ENCODE measurements at places on chromosomes 16 and 17.

DNA sequence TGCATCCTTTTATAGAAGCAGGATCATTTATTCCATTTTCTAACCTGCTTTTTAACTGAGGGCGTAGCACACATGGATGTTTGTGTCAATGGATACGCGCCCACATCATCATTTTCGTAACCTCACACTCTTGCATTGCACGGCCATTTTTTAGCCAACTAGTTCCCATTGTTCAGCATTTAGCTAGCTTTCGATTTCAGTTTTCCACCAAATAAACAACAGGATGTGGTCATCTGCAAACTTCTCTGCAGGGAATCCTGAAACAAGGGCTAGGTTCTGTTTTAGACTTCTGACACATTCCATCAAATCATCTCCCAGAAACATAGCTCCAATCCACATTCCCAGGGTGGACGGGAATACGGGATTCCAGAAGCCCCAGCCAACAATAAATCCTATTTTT is 6.4 kb downstream of the CYB561 start:
- DNase-seq: no peak

DNA sequence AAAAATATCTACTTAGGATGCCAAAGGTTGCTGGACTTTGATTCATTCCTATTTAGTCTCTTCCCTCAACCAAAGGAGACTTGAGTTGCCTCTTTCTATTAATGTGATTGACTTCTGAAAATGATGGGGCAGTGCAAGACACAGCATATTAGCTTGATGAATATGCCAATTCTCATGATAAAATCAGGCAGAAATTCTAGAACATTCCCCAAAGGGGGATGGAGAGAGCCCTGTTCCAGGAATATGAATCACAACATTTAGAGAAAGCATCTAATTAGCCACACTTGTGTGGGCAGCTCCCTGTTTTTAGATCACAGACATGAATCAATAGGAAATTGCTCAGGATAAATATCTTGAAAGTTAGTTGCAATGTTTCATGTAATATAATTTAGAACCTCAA is 584.0 kb upstream of the CDH8 start:
- no peak for DNase-seq

DNA sequence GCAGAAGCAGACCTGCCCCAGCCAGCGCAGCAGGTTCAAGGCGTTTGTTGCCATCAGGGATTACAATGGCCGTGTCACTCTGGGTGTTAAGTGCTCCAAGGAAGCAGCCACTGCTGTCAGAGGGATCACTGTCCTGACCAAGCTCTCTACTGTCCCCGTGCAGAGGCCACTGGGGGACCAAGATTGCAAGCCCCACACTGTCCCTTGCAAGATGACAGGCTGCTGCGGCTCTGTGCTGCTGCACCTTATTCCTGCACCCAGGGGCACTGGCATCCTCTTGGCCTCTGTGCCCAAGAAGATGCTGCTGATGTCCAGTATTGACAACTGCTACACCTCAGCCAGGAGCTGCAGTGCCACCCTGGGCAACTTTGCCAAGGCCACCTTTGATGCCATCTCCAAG is 27.7 kb downstream of the ATPAF2 start:
- DNase-seq: no peak

DNA sequence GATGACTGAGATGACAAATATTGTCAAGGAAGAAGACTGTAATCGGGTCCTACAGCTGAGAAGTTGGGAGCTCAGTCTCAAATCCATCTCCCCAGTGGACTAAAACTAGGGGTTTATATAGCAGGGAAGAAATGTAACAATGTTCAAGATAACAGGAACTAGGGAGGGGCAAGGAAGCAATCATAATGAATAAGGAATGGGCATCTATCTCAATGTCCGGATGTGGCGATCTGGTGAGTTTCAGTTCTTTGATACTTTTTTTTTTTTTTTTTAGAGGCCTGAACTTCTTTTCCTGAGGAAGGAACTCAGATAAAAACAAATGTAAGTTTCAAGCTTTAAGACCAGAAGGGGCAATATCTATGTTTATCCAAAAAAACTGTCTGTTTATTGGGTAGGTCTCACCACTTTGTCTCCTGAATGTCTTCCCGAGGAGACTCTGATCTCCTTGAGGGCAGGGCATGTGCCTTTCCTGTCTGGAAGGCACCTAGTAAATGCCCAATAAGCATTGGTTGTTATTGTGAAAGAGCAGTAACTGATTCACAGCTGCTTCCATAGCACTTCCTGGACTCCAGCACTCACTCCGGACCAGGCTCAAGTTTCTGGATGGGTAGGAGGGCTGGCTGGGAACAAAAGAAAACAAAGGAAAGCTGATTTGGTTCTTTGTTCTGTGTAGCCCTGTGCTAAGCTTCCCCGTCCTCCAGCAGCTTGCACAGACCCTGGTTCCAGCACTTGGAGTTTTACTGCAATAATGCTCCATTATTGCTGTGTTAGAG is 51.9 kb downstream of the MEOX1 start:
- DNase-seq: no peak

- DNase-seq: peak; percentile 45
These were observed 20.7 kb upstream of the GLG1 start for GRCh38 chr16:74627506-74628220.

DNA sequence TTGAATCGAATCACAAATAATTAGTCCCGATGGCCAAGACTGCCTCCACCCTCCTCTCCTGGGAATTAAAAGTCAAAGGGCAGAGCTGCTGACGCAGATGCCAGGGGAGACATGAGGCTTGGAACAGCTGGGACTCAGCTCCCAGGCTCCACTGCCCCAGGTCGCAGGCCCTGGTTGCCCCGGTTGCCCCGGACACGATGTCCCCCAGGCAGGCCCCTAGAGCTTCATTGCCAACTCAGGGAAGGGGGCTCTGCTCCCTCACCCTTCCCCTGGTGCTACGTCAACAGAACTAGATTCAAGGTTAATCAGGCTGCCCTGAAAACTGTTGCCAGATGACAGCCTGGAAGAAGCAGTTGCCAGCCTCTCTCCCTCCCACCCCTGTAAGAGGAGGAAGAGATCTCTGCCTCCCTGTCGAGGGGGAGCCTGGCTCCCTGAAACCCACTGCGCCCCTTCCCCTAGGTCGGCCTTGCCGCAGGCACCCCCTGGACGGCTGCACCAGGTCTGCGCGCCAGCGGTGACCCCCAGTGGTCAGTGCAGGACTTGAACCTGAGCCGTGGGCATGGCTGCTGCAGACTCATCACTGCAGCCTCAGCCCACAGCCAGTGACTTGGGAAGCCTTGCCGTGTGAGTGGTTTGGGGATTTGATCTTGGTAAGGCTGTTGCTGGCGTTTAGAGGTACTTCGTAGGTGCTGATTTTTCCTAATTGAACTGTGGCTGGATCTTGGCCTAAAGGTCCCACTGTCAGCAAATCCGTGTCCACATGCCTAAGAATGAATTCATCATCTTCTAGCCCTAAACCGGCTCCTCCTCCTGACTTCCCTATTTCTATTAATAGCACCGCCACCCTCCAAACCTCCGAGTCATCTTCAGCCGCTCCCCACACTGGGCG is 84.1 kb upstream of the TOB1 start:
- peak; percentile 77 for DNase-seq

DNA sequence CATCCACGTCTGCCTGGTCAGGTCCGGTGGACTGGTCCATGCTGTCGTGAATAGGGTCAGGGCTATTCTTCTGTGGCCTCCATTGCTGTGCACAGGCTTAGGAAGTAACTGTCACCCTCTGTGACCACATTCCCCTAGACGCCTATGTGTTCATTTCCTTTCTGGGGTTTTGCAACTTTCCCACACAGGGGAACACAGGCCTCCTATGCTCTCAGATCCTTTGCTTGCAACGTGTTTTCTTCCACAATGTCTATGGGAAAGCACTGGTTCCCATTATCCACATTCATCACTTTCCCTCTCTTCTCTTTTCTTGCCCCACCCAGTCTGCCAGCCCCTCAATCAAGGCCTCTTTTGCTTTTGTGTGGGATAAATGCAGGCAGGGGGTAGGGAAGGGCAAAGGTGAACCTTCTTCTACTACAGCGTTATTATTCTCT is 43.2 kb upstream of the DNAJA2 start:
- DNase-seq: no peak

DNA sequence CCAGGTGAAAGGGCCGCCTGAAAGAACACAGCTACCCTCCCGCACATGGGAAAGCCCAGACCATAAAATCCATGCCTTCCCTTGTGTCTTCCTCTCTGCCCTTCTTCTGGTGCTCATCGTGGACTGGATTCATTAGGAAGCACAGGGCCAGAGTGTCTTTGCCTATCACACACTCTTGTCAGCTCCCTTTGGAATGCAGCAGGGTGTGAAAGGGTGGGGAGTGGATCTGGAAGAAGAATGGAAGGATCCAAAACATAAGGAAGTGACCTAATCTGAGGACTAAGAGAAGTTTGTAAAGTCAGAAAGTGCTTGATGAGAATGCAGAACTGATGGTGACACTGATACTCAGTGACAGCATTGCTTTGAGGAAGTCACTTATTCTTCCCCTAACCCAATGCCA is 1147.3 kb upstream of the GOT2 start:
- no peak for DNase-seq

GRCh38 chr16:12530302-12530701 is 273.4 kb downstream of the CPPED1 start:
- no peak for DNase-seq

DNA sequence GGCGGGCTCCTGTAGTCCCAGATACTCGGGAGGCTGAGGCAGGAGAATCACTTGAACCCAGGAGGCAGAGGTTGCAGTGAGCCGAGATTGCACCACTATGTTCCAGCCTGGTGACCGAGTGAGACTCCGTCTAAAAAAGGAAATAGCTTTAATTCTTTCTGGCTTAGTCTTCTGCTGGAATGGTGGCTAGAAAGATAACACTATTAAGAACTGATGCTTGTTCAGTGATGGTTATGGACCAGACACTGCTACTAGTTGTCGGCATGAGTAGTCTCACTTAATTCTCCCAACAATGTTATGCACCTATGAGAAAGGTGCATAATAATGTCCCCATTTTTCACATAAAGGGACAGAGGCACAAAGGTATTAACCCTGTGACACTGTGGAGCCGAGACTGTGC is 188.7 kb downstream of the HS3ST3A1 start:
- no peak for DNase-seq

DNA sequence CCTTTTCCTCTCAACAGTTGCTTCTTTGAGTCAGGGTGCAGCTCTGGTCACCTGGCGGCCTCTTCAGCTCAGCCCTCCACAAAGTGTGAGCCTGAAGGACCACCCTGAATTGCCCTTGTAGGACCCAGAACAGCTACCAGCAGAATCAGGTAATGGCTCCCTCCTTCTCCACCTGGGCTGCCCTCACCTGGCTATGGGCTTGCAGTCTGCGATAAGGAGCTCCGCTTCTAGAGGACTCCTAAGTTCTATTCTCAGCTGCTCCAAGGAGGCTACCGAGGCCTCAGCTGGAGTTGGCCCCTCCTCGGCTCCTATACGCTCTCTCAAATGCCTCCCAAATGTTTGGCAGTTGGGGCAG is 13.4 kb downstream of the SMIM5 start:
- no peak for DNase-seq

- no peak for DNase-seq
These were observed 9.8 kb upstream of the SMIM5 start for GRCh38 chr17:75623386-75623785.

DNA sequence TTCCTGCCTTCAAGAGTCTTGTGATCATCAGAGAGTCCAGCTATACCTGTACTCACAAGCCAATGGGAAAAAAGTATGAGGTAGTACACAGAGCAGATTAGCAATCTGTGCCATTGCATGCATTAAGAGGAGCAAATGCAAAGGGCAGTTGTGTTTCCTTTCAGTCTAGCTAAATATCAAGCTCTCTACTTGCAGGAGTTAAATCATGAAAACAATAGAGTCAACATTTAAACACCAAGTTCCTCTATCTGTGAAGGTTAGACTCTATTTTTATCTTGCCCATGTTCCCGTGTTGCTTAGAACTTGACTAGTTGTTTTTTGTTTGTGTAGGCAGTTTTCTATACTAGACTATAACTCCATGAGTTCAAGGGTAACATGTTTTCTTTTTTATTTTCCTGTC is 4.7 kb upstream of the FAM20A start:
- DNase-seq: no peak

GRCh38 chr17:2028737-2029136 is 1.2 kb upstream of the DPH1 start:
- no peak for DNase-seq

GRCh38 chr16:8571061-8571596 is 19.2 kb downstream of the TMEM114 start:
- no peak for DNase-seq

GRCh38 chr16:88870608-88871348 is 4.3 kb upstream of the PABPN1L start:
- DNase-seq: no peak

- no peak for DNase-seq
These were observed 29.4 kb downstream of the C16orf87 start for GRCh38 chr16:46801428-46802049.

GRCh38 chr17:40726919-40727318 is 23.4 kb upstream of the KRT24 start:
- DNase-seq: no peak

DNA sequence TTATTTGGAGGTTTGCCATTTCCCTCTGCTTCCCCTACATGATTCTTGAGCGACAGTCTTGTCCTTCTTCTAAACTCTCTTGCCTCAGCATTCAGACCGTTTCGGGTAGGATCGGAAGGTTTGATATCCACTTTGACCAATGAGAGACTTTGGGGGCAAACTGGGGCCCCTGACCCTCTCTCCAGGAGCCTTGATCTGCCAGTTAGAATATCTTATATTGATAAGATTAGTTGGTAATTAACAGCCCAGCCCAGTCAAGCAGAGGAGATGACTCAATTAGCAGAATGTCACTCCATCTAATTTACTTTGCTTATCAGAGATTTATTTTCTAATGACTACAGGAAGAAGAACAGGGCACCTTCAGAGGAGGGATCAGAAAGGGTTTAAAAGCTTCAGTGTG is 532.8 kb downstream of the XYLT1 start:
- no peak for DNase-seq

- peak; percentile 97 for DNase-seq
These were observed at the start of gene CEP112 for GRCh38 chr17:66191593-66192377. Gene CEP112 (minus strand): TSS chr17:66192133.

All from activated CD8-positive, alpha-beta memory T cell treated with anti-CD3 and anti-CD28 coated beads, Interleukin-2, amount 50 U/mL, for 48 hours (primary cell).